ENCODE measurements at places on chromosomes 1 and 21.

GRCh38 chr1:38168365-38168764, 121.8 kb upstream of the POU3F1 start:
- DNase-seq = no peak

DNA sequence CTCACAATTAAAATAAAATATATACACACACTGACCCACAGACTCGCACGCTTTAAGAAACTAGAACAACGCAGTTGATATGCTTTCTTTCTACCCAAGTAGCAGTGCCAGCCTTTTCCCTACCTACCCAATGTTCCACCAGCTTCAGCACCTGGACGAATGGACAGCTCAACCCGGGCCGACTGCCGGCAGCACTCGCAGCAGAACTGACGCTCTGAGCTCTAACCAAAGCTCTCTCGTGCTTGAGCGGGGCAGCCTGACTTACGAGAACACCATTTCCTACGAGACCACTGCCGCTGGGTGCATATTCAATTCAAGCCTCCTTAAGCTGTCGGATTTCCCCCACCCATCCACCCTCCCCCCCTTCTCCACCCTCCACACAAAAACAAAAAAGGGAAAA, 127.4 kb upstream of the DPYD start:
- DNase-seq = peak; percentile 60

DNA sequence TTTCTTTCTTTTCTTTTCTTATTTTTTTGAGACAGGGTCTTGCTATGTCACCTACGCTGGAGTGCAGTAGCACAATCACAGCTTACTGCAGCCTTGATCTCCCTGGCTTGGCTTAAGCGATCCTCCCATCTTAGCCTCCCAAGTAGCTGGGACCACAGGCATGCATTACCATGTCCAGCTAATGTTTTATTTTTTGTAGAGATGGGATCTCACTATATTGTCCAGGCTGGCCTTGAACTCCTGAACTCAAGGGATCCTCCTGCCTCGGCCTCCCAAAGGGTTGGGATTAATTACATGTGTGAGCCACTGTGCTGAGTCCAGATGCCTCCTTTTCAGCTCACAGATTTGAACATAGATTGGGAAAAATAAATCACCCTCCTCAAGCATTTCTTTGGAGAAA, 95.7 kb downstream of the UROD start:
- no peak for DNase-seq

- no peak for DNase-seq
Observed at GRCh38 chr21:16243396-16243795, 513.6 kb downstream of the USP25 start.

DNA sequence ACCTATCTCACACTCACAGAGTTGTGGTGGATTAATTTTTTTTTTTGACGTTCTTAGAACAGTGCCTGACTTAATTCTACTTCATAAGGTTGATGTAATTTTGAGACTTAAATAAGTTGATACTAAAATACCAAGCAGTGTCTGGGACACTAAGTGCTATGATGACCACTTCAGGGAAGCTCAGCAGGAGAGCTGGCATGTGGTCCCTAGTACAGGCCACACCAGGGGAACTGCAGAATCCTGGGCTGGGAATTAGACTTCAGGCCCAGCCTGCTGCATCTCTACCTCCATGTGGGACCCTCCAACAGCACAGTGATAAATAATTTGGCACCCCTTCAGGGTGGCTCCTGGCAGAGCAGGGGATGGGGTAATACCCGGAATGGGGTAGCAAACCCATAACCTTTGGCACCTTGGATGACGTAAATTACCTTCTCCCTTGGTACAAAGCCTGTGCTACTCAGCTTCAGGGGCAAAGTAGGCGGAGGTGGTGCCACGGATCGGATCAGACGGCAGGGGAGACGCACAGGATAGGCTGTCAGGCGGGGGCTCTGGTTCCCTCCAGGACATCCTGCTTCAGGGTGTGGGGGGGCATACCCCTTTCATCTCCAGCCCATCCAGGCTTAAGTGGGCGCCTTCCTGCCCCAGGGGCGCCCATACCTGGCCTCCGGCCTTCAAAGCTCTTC, 4.8 kb downstream of the MFSD2A start:
- no peak for DNase-seq

GRCh38 chr1:46490656-46491442, 1.2 kb downstream of the DMBX1 start:
- no peak for DNase-seq

GRCh38 chr1:213604477-213604876, 383.3 kb upstream of the PROX1 start:
- no peak for DNase-seq

DNA sequence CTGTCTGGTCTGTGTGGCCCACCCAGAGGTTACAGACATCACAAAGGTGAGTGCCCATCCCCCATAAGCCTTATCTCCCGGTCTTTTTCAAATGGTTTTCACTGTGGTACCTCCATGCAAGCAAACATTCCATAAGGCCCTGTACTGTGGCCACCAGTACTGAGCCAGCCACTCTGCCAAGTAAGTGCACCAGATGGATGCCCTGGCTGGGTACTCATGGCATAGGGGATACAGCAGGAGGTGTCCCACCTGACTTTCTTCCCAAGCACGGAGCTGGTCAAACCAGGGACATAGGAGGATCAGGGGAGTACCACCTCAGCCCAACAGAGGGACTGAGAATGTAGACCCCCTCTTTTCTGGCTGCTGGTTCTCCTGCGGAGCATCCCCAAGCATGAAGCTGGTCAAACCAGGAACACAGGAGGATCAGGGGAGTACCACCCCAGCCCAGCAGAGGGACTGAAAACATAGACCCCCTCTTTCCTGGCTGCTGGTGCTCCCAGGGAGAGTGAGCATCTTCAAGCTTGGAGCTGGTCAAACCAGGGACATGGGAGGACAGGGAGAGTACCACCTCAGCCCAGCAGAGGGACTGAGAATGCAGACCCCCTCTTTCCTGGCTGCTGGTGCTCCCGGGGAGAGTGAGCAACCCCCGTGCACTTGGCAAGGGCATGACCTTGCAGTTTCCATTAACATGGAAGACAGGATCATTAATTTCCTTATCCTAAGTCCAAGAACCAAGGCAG, 81.8 kb upstream of the KLHDC7A start:
- DNase-seq = no peak

DNA sequence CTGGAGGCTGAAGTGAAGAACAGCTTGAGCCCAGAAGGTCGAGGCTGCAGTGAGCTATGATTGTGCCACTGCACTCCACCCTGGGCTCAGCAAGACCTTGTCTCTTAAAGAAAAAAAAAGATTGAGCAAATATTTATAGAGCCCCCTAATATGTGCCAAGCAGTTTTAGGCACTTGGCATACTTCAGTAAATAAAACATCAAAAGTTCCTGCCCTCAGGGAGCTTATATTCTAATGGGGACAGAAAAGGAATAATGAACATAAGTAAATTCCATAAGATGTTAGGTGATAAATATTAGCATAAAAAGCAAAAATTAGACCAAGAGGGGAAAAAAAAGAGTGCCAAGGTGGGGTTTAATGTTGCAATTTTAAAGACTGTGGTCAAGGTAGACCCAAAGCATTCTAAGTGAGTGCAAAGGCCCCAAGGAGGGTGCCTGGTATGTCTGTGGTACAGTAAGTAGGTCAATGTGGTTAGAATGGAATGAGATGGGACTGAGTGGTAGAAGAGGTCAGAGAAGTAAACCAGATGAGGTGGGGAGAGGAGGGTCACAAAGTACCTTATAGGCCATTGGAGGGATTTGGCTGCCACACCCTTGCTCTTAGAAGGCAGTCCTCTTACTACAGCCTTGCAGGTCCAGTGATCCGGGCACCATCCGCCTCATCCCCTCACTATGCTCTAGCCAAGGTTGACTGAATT, 2.2 kb upstream of the TOE1 start:
- no peak for DNase-seq

- no peak for DNase-seq
Observed at GRCh38 chr1:57752843-57753242, 329.0 kb upstream of the DAB1 start.

GRCh38 chr1:229135773-229136172, 135.1 kb upstream of the RAB4A start:
- no peak for DNase-seq

GRCh38 chr1:28449904-28450303, 55.9 kb upstream of the RCC1 start:
- DNase-seq = no peak

DNA sequence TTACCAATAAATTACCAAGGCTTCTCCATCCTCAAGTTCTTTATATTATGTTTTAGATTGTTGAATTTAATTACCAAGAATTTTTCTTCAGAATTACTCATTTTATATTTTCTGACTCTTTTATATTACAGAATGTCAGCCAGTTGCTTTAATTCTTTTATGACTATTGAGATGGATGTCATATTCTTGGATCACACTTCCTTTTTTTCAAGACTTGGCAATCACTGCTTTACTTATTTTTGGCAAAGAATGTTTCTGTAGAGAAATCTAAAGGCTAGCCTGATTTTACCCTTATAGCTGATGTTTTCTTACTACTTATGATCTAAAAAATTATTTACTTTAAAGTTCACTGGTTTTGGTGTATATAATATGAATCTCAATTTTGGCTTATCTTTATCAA, 721.1 kb upstream of the TMPRSS15 start:
- DNase-seq = no peak

GRCh38 chr1:206963119-206963712, 7.0 kb downstream of the FCAMR start:
- no peak for DNase-seq

GRCh38 chr1:217867446-217867995, 236.4 kb downstream of the SPATA17 start:
- DNase-seq = no peak

DNA sequence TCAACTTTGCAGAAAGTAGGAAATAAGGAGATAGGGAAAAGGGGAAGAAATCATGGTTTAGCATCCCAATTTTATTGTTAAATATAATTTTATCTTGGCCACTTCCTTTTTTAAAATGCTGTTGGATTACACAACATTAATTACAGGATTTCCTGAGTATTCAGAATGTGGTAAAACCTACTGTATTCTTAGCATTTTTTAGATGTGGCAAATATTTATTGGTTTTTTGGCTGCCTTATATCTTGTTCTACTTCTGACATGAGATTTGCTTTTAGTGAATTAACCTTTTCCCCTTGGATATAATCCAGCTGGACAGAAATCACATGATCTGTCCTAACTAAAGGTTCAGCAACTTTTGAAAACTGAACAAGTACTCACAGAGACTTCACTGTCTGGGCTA, 104.9 kb downstream of the PTGS2 start:
- DNase-seq = no peak

DNA sequence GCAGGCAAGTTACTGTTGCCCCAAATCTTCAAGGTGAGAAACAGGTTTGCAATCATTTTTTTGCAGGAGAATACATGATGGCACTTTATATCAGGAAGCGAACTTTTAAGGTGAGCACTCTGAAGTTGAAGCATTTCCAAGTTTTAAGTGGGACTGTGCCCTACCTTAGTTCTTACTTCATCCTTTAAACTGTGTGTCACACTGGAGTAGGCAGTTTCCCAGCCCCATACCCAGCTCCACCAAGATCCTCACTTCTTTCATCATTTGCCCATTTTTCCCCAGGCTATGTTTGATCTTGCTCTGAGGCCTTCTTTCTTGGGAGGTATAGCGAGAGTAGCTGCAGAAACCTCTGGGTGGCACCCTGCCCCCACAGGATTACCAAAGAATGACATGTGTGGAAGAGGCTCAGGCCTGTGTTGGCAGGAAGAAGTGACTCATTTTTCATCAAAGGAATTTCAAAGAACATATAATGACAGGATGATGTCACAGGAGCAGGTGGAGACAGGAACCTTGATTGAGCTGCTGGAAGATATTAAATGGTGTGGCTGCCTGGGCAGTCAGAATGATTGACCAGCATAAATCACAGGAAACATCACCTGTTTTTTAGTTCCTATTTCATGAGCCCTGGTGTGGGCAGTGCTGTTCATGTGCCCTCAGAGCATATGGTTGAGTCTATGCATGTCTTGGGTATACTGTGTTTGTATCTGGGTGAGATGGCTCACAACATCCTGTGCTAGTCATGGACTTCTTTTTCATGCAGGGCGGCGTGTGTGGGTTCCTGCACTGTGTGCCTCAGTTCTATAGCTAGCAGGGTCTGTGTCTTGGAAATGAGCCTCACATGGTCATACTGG, 20.8 kb upstream of the MACF1 start:
- peak; percentile 82 for DNase-seq

DNA sequence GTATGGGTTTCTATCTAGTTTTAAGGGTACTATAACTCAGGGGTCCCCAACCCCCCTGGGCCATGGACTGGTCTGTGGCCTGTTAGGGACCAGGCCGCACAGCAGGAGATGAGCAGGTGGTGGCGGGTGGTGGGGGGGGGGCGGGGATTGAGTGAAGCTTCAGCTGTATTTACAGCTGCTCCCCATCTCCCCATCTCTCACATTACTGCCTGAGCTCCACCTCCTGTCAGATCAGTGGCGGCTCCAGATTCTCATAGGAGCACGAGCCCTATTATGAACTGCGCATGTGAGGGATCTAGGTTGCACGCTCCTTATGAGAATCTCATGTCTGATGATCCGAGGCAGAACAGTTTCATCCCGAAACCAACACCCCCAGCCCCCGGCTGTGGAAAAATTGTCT, 95.1 kb upstream of the SLC45A1 start:
- no peak for DNase-seq

DNA sequence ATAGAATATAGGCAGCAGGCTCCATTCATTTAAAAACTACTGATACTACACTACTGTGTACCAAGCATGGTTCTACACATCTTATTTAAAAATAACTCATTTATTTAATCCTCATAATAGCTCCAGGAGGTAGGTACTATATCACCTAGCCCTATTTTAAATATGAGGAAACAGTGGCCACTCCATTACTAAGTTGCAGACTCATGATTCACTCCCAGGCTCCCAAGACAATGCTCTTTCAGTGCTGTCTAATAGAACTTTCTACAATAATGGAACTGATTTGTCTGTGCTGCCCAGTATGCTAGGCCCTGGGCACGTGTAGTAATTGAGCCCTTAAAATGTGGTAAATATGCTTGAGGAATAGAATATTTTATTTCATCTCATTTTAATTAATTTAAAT, 357.1 kb downstream of the LTN1 start:
- no peak for DNase-seq

DNA sequence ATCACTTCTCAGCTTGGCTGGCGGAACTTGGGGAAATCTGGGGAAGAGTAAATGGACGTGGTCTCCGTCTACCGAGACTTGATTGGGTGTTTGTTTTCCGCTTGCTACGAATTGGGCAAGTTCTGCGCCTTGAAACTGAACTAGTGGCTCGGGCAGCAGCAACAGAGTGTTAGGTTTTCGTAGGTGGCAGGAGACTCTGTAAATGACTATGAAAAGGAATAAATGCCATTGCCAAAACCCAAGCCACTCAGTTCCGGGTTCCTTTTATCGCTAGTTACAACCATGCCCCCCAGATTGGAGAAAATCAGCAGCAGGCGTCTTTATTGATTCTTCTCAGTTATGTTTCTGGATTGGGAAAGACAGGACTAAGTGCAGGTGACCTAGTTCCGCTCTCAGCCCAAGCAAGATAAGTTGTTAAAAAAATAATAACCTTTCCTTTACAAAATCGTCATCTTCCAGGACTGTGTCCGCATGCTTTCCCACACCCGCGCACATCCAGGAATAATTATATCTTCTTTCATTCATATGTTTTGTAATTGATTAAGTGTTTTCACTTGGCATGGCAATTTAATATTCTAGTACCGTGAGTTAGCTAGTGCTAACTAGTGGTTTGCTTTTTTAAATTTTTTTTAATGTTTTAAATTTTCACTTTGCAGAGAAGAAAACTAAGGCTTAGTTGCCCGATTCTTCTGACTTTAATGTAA, 3.4 kb downstream of the LHX9 start:
- DNase-seq = no peak

Data from activated gamma-delta T cell treated with Interleukin-2 at 50 U/mL for 16 hours (primary cell).